ENCODE measurements at places on chromosomes 11 and 22.

- no peak for DNase-seq
Measured at GRCh38 chr11:19395050-19395449, 154.3 kb upstream of the E2F8 start.

DNA sequence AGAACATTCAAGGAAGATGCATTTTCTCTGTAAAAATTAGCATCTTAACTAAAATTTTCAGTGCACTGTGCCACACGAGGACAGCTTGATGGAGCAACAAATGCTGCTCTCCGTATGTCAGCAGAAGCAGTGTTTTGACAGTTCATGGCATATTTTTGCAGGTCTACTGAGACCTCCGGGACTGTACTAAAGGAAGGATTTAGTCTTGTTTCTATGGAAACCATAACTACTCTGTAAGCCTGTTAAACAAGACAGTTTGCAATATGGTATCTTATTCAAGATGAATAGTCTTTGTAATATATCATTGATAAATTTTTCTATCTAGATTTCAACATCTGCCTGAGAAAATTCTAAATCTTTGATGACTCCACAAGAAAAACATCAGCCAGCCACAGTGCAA is 184.0 kb upstream of the GUCY1A2 start:
- DNase-seq, result no peak

DNA sequence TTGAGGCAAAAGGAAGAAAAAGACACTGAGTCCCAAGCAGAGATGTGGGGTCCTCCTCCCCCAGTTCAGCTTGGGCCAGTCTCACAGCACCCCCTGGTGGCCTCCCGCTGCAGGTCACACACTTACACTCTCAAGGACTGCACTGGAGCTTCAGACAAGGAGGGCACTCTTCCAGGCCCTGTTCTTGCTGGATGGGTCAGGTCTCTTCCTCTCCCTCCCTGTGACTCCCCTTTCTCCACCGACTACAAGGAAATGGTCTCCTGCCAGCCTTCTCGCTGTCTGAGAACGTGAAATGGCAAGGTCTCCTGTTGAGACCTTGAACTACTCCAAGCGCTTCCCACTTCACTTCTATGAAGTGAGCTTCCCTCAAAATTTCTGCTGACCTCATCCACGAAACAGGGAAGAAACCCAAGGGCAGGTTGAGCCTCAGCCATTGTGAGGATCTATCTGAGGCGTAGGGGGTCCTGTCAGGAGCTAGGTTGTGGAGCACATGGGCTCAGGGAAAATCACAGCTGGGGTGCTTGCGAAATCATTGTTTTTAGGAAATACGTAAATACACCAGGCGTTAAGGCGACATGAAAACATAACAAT is 11.2 kb upstream of the IGLL1 start:
- DNase-seq, result peak; percentile 6

GRCh38 chr11:123434262-123434661 is 4.2 kb downstream of the GRAMD1B start:
- DNase-seq, result no peak

- peak; percentile 66 for DNase-seq
Measured at GRCh38 chr11:69352715-69353319, 58.9 kb downstream of the MYEOV start.

GRCh38 chr22:34045311-34045710 is 125.0 kb upstream of the LARGE1 start:
- no peak for DNase-seq

- DNase-seq, result no peak
Measured at GRCh38 chr22:50268655-50269113, 1.5 kb downstream of the MAPK11 start.

DNA sequence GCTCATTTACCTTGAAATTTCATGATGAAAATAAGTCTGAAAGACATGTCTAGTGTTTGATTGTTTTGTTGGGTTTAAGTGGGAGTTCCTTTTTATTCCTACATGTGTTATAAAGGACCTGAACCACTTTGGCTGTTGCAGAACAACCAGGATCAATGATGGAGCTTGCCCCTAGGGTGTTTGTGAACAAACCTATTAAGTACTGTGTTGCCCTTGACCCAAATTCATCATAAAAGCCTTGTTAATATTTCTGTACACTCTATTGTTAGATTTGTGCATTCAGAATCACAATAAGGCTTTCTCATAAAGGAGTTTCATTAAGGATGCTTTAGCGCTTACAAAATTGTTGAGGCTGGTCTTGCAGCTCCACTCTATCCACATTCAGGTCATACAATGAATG is 452.6 kb downstream of the NELL1 start:
- DNase-seq, result no peak

DNA sequence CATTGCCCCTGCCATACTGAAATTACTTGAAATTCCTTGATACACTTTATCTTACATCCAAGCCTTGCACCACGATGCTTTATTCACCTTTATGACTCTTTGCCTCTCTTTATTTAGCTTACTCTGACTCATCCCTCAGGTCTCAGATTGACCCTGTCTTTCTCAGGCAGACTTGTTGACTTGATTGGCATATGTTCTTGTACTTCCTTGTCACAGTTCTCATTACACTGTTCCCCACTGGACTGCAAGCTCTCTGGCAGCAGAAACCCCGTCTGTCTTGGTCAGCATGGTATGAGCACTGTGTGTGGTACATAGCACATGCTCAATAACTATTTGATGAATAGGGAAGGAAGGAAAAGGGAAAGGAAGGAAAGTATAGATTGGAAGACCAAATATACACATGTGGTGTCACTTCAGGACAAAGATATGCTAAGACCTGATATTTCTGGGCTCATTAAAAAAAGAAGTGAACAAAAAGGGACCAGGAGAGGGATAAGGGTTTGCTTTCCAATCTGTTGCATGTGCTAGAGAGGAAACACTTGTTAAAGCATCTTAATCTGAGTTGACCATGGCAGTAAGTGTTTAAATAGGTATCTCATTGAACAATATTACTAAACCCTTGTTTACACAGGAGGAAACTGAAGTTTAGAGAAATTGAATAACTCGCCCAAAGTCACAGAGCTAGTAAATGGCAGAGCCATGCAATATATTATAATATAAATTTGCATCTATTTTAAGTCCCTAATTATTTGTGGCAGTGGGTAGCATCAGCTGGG is 7.2 kb downstream of the LYVE1 start:
- DNase-seq, result no peak

DNA sequence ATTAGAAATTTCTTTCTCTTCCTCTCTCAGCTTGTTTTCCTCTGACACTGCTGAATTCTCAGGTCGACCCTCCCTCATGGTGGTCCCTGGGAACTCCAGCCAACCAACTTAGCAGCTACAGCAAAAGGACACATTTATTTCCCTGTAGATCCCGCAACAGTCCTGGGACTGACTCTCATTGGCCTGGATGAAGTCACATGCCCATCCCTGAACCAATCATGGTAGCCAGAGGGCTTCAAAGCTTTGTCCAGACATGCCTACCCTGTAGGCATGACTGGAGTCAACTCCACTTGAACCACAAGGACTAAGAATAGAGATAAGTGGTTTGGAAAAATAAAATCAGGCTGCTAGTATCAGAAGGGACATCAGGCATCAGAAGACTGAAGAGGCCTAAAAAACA is 84.6 kb upstream of the LRRC55 start:
- DNase-seq, result no peak

- no peak for DNase-seq
Measured at GRCh38 chr22:46058091-46058420, 81.1 kb upstream of the WNT7B start.

- no peak for DNase-seq
Measured at GRCh38 chr22:48579043-48579927, 1248.4 kb downstream of the BRD1 start.

DNA sequence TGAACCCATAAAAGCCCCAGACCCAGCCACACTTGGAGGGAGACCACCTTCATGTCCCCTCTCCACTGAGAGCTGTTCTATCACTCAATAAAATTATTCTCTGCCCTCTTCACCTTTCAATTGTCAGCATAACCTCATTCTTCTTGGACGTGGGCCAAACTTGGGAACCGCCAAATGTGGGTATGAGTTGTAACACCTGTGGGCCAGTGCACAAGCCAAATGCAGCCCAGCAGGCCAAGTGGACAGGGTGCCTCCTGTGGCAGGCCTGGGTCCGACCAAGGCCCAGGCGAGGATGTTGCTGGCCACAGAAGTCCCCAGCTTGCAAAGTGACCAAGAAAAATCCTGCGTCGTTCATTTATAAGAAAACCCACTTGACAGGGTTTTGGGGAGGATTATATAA is 621.2 kb downstream of the METTL15 start:
- DNase-seq, result no peak

- peak; percentile 88 for DNase-seq
Measured at GRCh38 chr11:120432056-120433018, 79.2 kb upstream of the GRIK4 start.

- no peak for DNase-seq
Measured at GRCh38 chr11:110679323-110679975, 32.8 kb downstream of the ARHGAP20 start.

- DNase-seq, result no peak
Measured at GRCh38 chr11:129871914-129872313, 23.5 kb downstream of the NFRKB start.

GRCh38 chr11:41201156-41201555 is 258.3 kb downstream of the LRRC4C start:
- DNase-seq, result peak; percentile 2

DNA sequence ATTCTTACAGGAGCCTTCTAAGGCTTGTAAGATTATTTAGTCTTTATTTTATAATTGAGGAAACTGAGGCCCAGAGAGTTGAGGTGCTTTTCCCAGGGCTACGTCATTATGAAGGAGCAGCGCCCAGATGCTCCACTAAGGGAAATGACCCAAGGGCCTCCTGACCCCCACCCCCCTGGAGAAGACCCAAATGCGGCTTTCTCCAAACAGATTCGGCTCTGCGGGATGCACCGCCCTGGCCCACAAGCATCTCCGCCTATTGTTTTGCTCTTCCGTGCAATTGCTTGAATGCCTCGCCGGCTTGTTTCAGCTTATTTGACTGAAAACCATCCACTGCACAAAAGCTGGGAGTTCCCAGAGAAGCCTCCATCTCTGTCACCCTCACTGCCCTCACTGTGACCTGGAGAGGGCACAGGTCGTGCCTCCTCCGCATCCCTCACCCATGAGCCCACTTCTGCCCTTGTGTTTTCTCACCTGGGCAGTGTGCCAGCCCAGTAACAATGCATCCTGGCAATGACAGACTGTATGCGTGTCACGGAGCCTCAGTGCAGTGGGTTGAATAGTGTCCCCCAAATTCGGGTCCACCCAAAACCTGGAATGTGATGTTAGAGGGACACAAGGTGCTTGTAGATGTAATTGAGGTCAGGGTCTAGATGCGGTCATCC is 790.2 kb downstream of the TBC1D22A start:
- no peak for DNase-seq

DNA sequence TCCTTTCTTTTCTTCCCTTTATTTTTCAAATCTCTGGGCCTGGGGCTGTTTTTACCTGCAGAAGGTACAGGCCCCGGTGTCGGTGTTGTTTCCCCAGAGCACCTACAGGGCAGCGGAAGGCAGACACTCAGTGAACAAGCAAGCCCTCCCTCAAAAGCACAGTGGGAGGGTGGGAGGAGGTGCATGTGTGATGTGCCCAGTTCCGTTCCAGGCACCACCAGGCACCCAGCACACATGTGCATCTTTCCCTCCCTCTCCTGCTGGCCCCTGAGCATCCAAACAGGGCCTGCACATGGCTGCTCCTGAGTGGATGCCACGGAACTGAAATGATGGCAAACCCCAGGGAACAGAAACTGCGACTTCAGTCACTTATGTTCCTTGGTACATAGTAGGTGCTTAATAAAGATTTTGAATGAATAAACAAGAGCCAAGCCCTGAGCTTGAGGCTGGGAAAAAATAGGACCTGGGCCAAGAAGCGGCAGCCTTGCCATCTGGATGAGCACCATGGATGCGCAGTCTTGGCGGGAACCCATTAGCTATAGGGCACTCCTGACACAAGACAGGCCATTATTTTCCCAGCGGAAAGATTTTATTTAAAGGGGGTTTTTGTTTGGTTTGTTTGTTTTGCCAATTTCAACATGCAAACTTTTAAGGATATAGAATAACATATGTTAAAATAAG is 47.8 kb downstream of the ARRB1 start:
- no peak for DNase-seq

- no peak for DNase-seq
Measured at GRCh38 chr11:2273771-2274170, 3.4 kb upstream of the ASCL2 start.

GRCh38 chr22:46515208-46516111 is 22.0 kb downstream of the CELSR1 start:
- no peak for DNase-seq

DNA sequence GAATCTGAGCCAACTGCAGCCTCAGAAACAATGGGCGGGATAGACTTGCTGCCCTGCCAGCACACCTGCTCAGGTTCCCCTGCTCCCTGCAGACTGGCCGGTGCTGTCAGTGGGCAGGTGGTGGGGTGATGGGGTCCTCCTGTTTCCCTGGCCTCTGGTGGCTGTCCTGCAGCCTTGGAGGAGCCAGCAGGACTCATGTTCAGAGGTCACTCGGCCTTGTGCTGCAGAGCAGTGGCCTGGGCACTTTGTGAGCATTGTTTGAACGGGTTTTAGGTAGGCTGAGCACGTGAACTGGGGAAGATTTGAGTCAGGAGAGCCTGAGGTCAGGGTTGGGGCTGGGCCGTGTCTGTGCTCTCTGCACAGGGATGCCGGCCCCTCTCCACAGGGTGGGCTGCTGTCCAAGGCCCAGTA is 17.6 kb downstream of the PPIL2 start:
- no peak for DNase-seq

DNA sequence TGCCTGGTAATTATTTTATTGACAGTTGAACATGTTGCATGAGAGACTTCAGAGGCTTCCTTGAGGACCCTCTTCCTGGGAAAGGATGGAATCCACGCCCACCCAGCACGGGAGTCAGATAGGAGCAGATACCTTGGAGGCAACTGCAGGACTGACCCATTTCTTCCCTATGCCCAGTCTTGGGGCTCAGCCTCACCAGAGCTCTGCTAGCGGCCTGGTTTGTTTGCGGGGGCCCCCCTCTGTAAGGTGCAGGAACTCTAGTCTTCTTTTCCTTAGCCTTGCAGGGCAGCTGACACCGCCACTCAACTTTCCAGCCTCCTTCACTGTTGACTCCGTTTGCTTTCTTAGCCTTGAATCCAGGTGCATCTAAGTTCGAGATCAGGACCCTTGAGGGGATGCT is 1032.8 kb downstream of the BRD1 start:
- DNase-seq, result no peak
